ENCODE measurements at places on chromosomes 1 and 21. TPM values are rescaled to one million over a fixed set of nuclear protein-coding genes. Genes with fewer than 3 reads are reported as not detected.

Gene AMY2A
- total RNA-seq: 1.4 TPM

Gene MRPS14
- 36.2 TPM for total RNA-seq

Gene OR2L13
- total RNA-seq: not detected

Gene PCSK9
- total RNA-seq: 48.9 TPM

Gene KIAA0040
- 14.0 TPM for total RNA-seq

Gene LRRN2
- total RNA-seq: 13.1 TPM

Gene SGIP1
- 1.2 TPM for total RNA-seq

Gene CBR3
- 2.2 TPM for total RNA-seq

Gene SHE
- total RNA-seq: 1.7 TPM

GRCh38 chr1:31370565-31370964 lies 2.3 kb downstream of the FABP3 start:
- peaks cover 10% of the 10 kb centered on the region for H3K4me1 ChIP-seq
- no peaks in the 10 kb centered on the region for H3K27me3 ChIP-seq

DNA sequence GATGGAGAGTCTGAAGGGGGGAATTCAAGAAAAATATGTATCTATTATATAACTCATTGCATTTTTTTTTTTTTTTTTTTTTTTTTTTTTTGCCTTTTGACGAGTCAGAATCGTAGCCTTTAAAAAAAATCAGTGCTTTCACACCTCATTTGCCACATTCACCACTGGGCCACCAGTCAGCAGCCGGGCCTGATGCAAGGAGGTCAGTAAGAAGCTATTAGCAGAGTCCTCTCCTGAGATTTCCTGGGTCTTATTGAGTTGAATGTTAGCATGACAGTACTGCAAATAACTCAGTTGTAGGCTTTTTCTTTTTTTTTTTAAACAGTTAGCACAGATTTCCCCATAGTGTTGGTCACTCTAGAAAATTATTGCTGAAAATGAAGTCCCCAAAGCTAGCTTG lies 139.8 kb downstream of the SPATA17 start:
- H3K27ac ChIP-seq: no peak overlapping the region
- H3K27me3 ChIP-seq: no peaks in the 10 kb centered on the region
- no peak for DNase-seq

DNA sequence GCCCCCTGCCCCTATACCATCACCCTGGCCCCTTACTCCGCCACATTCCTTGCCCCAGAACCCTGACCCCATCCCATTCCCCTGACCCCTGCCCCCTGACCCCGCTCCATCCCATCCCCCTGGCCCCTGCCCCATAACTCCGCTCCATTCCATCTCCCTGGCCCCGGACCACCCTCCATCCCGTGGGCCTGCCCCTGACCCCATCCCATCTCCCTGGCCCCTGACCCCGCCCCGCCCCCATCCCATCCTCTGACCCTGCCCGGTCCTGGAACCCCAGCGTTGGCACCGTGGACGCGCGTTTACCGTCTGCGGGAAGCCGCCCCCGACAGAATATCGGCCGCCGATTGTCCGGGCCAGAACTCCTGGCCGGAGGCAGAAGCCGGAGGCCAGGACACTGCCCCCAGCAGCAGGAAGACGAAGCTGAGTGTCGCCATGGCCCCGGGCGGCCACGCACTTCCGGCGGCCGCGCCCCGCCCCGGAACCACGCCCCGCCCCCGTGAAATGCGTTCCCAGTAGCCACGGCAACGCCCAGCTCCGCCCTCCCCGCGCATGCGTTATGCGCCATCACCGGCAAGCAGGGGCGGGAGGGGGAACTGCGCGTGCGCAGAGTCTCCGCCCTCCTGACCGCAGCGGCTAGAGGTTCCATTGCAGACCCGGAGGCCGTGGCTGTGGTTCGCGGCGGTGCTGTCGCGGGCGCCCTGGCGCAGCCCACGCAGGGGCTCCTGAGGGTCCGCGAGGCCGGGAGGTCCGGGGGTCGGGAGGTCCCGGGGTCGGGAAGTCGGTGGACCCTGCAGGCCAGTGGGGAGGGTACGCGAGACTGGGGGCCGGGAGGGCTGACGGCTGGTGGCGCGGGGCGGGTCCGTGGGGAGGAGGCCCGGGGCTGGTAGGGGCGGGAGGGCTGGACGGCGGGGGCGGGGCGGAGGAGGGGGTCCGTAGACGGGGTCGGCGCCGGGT lies at the start of gene POFUT2:
Gene POFUT2, minus strand, starts transcription at position 458 of the 954 bp plus-strand sequence. Its CDS starts 24 bp downstream, at position 434.
- H3K4me3 ChIP-seq: peak within 1 kb of the TSS; percentile 55
- DNase-seq: peak; percentile 98
- no peaks in the 10 kb centered on the region for H3K27me3 ChIP-seq
- no peaks in the 10 kb centered on the region for H3K36me3 ChIP-seq

DNA sequence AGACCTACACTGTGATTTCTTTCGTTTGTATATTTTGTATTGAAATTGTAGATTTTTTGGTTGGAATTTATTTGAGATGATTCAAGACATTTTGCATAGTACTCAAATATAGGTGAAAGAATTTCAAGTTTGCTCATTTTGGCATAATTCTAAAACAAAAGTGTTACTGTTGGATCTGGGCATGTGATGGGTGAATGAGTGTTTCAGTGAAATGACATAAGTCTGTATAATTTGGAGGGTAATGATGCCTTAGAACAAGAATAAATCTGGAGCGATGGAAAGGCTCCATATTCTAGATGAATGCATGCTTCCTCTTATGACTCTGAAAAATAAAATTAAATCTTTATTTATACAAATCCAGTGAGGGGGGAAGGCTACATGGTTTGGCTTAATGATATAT lies 41.0 kb downstream of the NFIA start:
- peaks cover 6% of the 10 kb centered on the region for H3K4me1 ChIP-seq
- no peak for DNase-seq
- H3K4me3 ChIP-seq: no peak overlapping the region
- H3K36me3 ChIP-seq: no peaks in the 10 kb centered on the region
- no peak overlapping the region for H3K27ac ChIP-seq

DNA sequence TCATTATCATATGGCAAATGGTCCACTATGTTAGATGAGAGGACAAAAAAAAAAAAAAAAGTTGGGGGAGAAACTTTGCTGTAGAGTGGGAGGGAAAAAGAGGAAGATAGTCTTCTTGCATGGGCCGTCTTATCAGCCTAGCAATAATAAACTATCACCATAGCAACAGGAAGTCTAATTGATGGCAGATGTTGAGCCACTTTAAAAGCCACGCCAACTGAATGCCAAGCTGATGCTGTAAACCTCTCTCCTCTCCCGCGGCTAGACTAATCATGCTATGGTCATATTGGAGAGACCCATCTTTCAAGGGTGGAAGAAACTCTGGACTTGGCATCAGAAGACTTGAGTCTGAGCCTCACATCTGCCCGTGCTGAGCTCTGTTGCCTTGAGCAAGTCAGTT lies 122.2 kb upstream of the HOOK1 start:
- no peak for DNase-seq
- no peaks in the 10 kb centered on the region for H3K4me1 ChIP-seq
- H3K27me3 ChIP-seq: no peaks in the 10 kb centered on the region
- no peak overlapping the region for H3K27ac ChIP-seq
- no peaks in the 10 kb centered on the region for H3K36me3 ChIP-seq

DNA sequence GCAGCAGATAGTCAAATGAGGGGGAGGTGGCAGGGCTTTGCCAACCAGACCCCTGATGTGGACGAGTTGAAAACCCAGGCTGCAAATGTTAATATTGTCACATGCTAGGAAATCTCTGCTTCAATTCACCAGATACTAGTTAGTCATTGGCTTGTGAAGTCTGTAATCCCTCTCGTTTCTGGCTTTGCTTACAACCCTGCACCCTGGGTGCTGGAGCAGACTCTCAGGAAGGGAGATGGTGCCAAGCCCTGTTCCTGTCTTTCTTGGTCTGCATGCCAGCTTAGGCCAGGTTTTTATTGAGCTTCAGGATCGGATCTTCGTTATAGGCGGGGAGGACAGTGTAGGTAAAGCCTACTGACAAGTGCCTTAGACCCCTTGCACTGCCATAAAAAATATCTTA lies 53.3 kb downstream of the MDM4 start:
- H3K4me1 ChIP-seq: no peaks in the 10 kb centered on the region
- H3K4me3 ChIP-seq: no peak overlapping the region
- DNase-seq: no peak
- no peaks in the 10 kb centered on the region for H3K27me3 ChIP-seq
- no peaks in the 10 kb centered on the region for H3K36me3 ChIP-seq

DNA sequence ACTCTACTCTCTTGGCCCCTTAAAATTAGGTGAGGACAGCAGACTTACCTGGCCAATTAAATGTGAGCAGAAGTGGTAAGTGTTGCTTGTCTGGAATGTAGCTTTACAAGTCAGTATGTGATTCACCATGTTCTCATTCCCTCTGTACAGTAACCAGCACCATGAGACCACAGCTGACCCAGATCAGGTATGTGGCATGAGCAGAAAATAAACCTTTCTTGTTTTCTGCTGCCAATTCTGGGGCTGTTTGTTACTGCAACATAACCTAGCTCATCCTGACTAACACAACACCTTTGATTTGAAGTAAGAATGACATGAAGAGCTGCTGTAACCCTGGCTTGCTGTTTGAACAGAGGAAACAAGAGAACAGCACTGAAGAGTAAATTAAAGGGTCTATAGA lies 24.9 kb downstream of the ITPKB start:
- no peaks in the 10 kb centered on the region for H3K27me3 ChIP-seq
- H3K4me1 ChIP-seq: no peaks in the 10 kb centered on the region
- DNase-seq: no peak
- H3K27ac ChIP-seq: no peak overlapping the region
- H3K4me3 ChIP-seq: no peak overlapping the region
- H3K36me3 ChIP-seq: no peaks in the 10 kb centered on the region

DNA sequence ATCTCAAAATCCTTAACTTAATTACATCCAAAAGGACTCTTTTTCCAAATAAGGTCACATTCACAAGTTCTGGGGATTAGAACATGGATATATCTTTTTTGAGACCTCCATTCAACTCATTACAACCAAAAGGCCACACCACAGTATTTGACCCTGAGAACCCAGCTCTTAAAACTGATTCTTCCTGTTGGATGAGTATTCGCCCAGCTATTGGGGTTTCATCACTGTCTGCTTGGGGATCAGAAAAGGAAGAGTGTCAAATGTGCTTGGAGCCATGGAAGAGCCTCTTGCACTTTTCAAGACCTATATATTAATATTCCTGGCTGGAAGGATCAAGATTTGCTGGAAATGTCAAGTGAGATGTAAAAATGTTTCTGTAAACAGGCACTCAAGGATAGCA lies 5.4 kb upstream of the TINAGL1 start:
- H3K4me1 ChIP-seq: peaks cover 6% of the 10 kb centered on the region
- no peaks in the 10 kb centered on the region for H3K36me3 ChIP-seq
- H3K27ac ChIP-seq: no peak overlapping the region
- no peak overlapping the region for H3K4me3 ChIP-seq
- no peak for DNase-seq
- H3K27me3 ChIP-seq: no peaks in the 10 kb centered on the region

GRCh38 chr21:40603774-40604173 lies 243.2 kb downstream of the DSCAM start:
- DNase-seq: no peak
- no peaks in the 10 kb centered on the region for H3K36me3 ChIP-seq
- no peaks in the 10 kb centered on the region for H3K4me1 ChIP-seq
- no peak overlapping the region for H3K4me3 ChIP-seq

GRCh38 chr1:228268881-228269265 lies 61.0 kb downstream of the OBSCN start:
- H3K36me3 ChIP-seq: no peaks in the 10 kb centered on the region
- H3K27ac ChIP-seq: no peak overlapping the region
- H3K4me1 ChIP-seq: no peaks in the 10 kb centered on the region
- no peak for DNase-seq
- no peak overlapping the region for H3K4me3 ChIP-seq

DNA sequence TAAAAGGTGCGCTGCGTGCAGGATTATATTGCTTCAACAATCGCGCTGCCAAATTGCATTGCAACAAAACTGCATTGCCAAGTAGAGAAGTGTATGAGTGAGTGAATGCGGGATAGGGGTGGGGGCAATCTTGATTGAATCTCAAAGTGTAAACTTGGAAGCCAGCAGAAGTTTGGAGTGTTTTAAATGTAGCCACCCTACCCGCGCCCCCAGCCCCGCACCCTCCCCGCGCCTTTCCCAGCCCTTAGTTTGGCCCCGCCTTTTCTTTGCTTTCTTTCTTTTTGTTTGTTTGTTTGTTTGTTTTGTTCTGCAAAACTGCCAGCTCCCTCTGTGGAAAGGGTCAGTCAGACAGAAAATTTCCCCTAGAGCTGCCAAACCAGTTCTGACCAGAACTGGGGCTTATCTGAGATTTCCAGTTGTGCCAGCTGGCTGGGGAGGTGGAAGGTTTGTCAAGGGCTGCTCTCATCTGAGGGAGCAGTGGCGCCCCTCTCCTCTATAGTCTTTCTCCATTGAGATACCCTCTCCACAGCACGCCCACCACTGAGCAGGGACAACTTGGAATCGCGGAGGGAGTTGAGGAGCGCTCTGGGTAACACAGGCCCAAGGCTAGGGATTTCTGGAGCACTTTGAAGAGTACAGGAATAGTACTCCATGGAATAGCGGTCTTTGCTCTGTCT lies 666 bp upstream of the BEND5 start:
- H3K27me3 ChIP-seq: no peaks in the 10 kb centered on the region
- H3K4me1 ChIP-seq: no peaks in the 10 kb centered on the region
- peak; percentile 20 for DNase-seq
- H3K4me3 ChIP-seq: peak overlapping the region; percentile 50
- no peak overlapping the region for H3K27ac ChIP-seq
- H3K36me3 ChIP-seq: no peaks in the 10 kb centered on the region

GRCh38 chr1:94143809-94144176 lies 22.8 kb upstream of the ABCA4 start:
- H3K36me3 ChIP-seq: no peaks in the 10 kb centered on the region
- no peak for DNase-seq
- H3K4me1 ChIP-seq: no peaks in the 10 kb centered on the region
- H3K27ac ChIP-seq: no peak overlapping the region
- no peak overlapping the region for H3K4me3 ChIP-seq

GRCh38 chr1:169031566-169032224 lies 74.8 kb upstream of the ATP1B1 start:
- H3K27me3 ChIP-seq: no peaks in the 10 kb centered on the region
- no peak overlapping the region for H3K4me3 ChIP-seq
- DNase-seq: no peak
- H3K36me3 ChIP-seq: no peaks in the 10 kb centered on the region
- H3K27ac ChIP-seq: no peak overlapping the region

- H3K4me3 ChIP-seq: no peak overlapping the region
- DNase-seq: no peak
- H3K27ac ChIP-seq: no peak overlapping the region
- no peaks in the 10 kb centered on the region for H3K4me1 ChIP-seq
Measured at GRCh38 chr21:40667967-40668366, 179.0 kb downstream of the DSCAM start.
